HT1080 (cell line): ENCODE measurements at places on chromosomes 5 and 9. TPM values are rescaled to one million over a fixed set of nuclear protein-coding genes. Genes with fewer than 3 reads are reported as not detected.

DNA sequence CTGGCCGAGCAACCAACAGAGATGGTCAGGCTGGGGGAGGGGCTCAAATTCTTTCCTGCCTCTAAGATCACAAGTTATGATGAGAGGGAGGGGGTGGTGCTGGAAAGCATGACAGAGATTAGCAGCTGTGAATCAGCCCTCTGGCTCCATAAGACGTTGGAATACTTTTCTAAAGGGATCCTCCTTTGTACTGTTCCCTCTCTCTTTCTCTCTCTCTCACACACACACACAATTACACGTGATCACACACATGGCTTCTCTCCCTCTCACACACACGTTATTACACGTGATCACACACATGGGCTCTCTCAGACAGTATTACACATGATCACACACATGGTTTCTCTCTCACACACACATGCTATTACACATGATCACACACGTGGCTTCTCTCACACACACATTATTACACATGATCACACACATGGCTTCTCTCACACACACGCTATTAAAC, at the start of gene SLC45A2:
Gene SLC45A2, minus strand, starts transcription at position 23 of the 454 bp plus-strand sequence. CDS start 110 bp downstream, outside the sequence.
- no peak for DNase-seq

- DNase-seq, result no peak
Measured at GRCh38 chr5:1987471-1987870, 104.7 kb upstream of the IRX4 start.

- DNase-seq, result no peak
Measured at GRCh38 chr9:17509701-17510100, 69.2 kb upstream of the SH3GL2 start.

GRCh38 chr9:110753731-110754231, 85.2 kb downstream of the MUSK start:
- DNase-seq, result no peak

DNA sequence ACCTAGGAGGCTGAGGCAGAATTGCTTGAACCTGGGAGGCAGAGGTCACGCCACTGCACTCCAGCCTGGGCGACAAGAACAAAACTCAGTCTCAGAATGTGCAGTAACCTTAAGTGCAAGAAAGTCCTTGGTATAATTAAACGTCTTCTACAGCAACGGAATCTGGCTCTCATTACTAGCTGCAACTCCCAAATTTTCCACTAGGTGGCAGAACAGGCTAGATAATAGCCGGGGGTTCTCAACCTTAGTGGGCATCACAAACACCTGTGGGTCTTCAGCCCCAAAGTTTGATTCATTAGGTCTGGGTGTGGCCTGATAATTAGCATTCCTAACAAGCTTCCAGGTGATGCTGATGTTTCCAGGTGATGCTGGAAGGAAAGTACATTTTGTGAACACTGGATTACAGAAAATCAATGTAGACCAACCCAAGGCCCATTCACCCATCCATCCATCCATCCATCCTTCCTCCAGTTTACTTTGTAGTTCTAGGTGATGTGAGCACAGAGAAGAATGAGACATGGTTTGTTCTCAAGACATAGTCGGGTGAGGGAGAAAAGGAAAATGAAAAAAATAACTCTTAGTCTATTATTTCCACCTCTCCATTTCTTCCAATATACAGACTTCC, 37.3 kb downstream of the FBXW2 start:
- DNase-seq, result peak; percentile 40

DNA sequence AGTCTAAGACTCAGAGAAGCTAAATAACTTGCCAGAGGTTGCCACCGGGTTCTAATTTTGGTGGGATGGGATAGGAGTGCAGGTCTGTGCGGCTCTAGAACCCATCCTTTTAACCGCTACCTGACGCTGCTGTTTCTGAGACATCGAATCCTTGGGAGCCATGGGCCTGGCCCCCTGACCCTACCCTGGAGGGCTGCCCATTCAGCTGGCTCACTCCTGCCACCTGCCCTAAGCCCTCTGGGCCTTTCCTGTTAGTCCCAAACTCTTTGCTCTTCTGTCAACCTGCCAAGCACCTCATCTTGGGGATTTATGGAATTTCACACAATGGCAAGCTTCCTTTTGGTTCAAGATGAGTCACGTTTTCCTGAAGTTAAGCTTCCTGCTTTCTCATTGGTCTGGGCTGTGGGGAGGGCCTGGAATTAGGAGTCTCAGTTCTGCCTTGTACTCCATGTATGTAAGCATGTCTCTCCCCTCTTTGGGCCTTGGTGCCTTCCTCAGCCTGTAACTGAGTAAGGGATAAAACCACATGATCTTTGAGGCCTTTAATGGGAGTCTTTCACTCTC, 26.6 kb downstream of the ENHO start:
- peak; percentile 76 for DNase-seq

GRCh38 chr9:35792024-35792813, 828 bp downstream of the NPR2 start:
- DNase-seq, result no peak

GRCh38 chr5:138944527-138945322, 69.6 kb upstream of the LRRTM2 start:
- DNase-seq, result peak; percentile 76

GRCh38 chr5:168765551-168766425, 186.6 kb upstream of the PANK3 start:
- no peak for DNase-seq

DNA sequence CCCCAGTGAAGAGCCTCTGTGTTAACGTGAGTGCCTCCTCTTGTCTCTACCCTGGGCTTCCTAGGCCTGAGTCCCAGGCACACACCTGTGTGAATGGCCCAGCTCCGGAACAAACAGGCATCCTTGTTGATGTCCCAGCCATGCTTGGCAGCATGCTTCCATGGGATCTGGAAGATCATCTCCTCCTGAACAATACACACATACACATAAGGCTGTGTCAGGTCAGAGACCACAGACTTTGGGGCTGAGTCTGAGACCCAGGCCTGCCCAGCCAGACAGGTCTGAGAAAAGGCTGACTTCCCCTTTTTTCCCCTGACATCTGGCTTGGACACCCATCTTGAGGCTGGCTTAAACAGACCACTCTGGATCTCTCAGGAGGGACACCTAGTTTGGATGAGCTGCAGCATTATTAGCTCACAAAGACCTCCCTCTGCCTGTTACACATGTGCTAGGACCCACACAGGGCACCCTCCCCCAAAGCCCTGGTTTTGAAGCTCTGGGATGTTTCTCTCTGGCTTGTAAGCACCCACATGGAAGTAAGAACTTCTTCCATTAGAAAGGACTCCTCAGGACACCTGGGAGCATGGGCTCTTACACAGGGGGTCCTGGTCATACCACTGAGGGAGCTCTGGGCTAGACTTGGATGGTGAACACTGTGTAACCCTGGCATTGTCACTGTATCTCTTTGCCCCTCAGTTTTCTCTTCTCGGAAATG, 2.6 kb downstream of the IRF1 start:
- no peak for DNase-seq

DNA sequence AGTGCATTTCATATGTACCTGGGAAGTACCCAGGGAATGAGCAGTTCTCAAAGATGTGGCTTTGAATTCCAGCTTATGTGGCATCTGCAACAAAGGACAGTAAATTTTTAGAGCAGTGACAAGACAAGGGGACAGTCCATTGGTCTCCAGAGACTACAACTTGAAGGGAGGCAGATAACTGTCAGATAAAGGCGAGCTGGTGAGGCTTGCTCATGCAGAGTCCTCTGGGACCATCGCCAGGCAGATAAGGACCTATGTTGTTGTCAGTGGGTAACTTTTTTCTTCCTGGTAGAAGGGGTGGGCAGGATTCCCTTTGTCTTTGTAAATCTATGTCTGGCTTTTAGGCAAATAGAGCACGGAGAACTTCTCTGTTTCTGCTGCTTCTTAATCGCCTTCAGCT, 120.2 kb downstream of the ICE1 start:
- DNase-seq, result no peak

DNA sequence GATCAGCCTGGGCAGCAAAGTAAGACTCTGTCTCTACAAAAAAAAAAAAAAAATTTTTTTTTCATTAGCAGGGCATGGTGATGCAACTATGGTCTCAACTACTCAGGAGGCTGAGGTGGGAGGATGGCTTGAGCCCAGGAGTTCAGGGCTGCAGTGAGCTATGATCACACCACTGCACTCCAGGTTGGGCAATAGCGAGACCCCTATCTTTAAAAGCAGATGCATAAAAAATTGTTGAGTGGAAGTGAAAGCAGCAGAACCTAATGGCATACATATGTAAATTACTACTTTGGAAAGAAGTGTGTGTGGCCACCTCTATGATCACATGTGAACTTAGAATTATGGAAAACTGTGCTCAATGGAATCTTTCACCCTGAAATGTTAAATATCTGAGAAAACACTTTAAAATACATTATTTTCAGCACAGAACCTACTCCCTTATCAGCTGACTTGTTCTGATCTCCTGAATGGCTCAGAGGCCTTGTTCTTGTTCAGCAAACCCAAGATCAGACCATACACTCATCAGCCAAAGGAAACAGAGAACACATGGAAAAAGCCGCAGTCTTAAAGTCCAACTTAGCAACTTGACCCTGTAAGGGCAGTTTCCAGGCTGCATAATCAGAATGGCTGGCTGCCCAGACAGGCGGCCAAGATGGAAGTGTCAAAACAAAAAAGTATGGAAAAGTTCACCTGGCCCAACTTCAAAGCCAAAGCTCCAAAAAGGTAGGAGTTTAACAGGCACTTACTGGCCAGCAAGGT, 56.5 kb downstream of the SIL1 start:
- no peak for DNase-seq

- no peak for DNase-seq
Measured at GRCh38 chr9:95974389-95974788, 98.9 kb downstream of the ERCC6L2 start.

DNA sequence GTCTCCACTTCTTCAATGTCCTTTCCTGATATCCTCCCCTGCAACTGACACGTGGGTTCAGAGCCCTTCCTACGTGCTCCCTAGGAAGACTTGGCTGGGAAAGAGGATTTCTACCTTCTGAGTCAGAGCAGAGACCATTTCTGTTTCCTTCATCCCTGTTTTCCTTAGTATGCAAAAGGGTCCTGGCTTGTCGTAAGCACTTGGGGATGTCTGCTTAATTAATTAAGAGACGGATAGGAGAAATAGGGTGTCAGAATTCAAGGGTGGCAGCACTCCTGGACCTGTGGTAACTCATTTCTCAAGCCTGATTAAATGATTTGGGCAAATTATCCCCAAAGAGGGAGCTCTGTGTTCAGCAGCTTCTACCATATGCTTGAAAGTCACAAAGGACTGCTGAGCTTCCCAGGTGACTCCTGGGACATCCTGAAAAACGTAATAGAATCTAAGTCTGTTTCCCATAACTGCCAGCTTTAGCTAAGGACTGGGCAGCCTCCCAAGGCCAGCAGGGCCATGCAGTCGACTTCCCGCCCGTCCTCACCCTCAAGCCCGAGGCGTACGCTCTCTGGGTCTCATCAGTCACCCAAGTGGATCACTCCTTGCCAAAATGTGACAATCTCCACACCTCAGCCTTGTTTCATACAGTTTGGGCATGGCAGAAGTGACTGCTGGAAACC, 20.5 kb downstream of the ABCA1 start:
- DNase-seq, result peak; percentile 83

DNA sequence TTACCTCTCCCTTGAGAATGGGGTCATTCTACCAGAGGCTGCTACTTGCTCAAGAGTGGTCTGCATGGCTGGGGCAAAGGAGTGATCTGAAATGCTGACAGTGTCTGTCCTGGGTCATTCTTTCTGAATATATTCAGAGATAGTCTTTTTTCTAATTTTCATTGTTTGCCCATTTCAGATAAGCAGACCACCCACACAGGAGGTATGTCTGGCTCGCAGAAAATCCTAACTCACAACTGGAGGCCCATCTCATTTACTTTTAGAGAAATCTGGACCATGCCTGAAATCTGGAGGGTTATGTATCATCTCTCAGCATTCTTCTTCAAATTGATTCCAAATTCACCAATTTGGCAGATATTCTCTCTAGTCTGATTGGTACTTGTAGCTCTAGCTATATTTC, 227.6 kb downstream of the SEC61B start:
- DNase-seq, result no peak

DNA sequence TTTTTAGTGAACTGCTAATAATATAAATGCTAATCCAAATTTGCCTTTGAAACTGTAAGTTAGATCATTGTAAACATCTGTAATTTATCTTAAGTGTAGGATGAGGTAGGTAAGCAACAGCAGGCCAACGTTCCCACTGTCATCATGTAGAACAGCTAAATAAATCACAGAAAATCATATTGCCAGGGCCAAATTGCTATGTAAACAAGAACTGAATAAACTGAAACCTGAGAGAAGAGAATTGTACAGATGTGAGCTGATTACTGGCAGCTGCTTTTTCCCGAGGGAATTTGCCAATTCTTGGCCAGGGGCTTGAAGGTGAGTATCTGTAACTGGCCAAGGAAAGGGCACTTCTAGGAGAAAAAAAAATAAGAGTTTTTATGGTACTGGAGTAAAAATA, 97.6 kb downstream of the CDH10 start:
- DNase-seq, result no peak

- DNase-seq, result no peak
Measured at GRCh38 chr9:97276310-97276852, 31.1 kb upstream of the CCDC180 start.

- DNase-seq, result no peak
Measured at GRCh38 chr5:9057406-9058000, 488.4 kb downstream of the SEMA5A start.

The C5orf58 gene
- total RNA-seq, result 2.4 and 7.7 TPM in 2 replicates

The TIFAB gene
- not detected in 2 replicates for total RNA-seq

The GGTA1 gene
- total RNA-seq, result not detected in 2 replicates

The TMEFF1 gene
- total RNA-seq, result 0.61 and 1.2 TPM in 2 replicates

The PRXL2C gene
- 18.9 and 22.7 TPM in 2 replicates for total RNA-seq

The CFAP157 gene
- not detected in 2 replicates for total RNA-seq

The KCNV2 gene
- total RNA-seq, result not detected in 2 replicates

The PCDHA3 gene
- total RNA-seq, result 0.06 TPM in 1 of 2 replicates, not detected in the other

The FGF10 gene
- total RNA-seq, result not detected in 2 replicates

The F12 gene
- total RNA-seq, result 8.5 and 15.2 TPM in 2 replicates

The CACNA1B gene
- total RNA-seq, result 0.08 TPM in 1 of 2 replicates, not detected in the other

The FOXI1 gene
- total RNA-seq, result not detected in 2 replicates

The C9orf153 gene
- 0.07 TPM in 1 of 2 replicates, not detected in the other for total RNA-seq

The GDA gene
- total RNA-seq, result not detected in 2 replicates

The ATOSB gene
- total RNA-seq, result 10.9 and 13.9 TPM in 2 replicates

The GMCL2 gene
- not detected in 2 replicates for total RNA-seq

The CATSPER3 gene
- 0.13 and 0.30 TPM in 2 replicates for total RNA-seq
